Sciatic nerve (tissue), 2 donors: ENCODE measurements at places on chromosomes 16 and 17.

DNA sequence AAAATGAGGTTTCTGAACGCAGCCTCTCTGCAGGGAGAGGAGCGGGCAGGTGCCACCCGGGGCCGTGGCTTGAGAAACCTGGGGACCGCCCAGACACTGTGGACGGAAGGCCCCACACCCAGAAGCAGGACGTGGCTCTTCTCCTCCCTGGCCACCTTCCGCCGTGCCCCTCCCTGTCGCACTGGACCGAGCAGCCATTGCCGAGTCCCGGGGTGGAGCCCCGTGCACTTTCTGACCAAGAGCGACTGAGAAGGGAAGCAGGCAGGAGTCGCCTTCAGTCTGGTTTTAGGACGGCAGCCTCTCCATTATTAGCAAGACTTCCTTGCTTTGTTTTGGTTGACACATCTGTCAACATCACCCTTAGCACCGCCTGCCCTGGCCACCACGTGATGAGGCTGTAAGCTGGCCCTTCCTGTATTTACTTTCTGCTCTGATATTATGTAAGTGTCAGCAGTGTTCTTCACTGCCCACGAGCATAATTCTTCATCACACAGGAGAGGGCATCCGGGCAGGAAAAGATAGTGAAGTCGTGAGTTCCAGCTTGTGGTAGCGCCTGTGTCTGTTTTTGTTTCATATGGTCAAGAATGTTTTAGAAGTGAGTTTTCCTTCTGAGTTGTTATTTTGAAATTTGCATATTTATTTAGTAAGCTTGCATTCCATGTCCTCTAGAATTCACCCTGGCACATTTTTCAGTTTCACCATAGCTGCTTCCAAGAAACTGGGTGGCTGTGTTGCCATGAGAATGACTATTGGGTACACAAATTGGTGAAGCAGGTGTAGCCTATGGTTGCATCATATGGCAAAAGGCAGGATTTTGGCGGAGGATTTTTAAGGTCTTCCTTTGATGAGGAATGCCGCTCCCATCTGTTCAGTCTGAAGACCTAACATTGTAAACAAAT lies 1.0 kb downstream of the HERPUD1 start:
- peak; percentile 83 for DNase-seq

DNA sequence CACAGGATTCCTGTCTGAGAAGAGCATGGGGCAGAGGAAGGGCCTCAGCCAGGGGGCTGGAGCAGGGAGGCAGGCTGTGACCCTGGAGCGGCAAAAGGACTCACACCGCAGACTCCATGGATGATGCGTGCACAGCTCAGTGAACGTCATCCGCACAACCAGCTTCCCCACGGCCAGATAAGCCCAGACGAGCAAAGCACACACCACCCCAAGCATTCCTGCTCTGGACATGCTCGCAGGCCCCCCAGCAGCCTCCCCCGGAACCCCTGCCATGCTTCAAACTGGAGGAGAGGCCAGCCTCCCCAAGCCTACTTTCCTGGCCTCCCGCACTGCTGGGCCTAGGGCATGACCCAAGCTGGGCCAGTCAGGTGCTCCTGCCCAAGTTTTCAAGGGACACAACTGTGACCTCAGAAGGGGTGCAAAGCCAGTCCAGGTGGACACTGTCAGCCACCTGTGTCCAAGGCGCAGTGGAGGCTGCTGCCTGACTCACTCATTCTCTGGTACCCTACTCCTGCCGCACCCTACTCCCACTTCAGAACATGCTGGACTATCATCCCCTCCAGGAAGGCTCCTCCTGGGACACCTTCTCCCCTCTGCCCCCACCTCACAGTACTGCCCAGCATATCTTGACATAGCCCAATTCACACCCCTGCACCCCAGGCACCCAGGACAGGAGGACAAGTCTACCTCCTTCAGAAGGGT lies 4.8 kb downstream of the BCAR1 start:
- DNase-seq = no peak

DNA sequence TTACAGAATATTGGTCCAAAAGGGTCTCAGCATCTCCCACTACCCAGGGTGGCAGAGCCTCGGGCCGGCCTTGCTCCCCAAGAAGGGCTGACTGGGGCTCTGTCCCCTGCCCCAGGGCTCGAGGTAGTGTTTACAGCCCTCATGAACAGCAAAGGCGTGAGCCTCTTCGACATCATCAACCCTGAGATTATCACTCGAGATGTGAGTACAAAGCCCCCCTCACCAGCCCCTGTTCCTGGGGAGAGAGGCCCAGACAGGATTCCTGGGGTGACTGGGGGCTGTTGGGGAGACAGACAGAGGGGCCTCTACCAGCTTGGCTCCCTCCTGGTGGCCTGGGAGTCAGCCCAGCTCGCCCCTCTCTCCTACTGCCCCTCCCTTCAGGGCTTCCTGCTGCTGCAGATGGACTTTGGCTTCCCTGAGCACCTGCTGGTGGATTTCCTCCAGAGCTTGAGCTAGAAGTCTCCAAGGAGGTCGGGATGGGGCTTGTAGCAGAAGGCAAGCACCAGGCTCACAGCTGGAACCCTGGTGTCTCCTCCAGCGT lies 6.1 kb upstream of the NLRC5 start:
- DNase-seq = no peak

DNA sequence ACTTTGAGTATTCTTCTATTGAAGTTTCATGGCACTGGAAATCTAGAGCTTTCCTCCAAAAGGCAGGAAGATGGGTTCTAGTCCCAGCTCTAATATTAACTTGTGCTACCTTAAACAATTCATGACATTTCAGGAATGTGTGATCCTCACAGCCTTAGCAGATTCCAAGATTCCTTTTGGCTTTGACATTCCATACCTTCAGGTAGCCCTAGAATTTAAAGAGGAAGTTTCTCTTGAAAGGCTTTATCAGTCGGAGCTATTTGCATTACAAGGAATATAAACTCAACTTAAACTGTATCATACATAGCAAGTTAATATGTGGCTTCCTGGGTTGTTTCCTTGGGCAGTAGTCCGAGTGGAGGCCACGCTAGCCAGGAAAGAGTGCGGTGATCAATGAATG lies 330.0 kb downstream of the SHISA9 start:
- DNase-seq = no peak

GRCh38 chr17:74977802-74978201 lies 5.2 kb upstream of the HID1 start:
- DNase-seq = no peak

- no peak for DNase-seq
Observed at GRCh38 chr17:58324056-58324408, 4.6 kb downstream of the TSPOAP1 start.

GRCh38 chr16:12557786-12558185 lies 245.9 kb downstream of the CPPED1 start:
- no peak for DNase-seq

- DNase-seq = no peak
Observed at GRCh38 chr17:67362173-67362572, 4.2 kb downstream of the PSMD12 start.

- no peak for DNase-seq
Observed at GRCh38 chr16:62041401-62041800, 5.2 kb upstream of the CDH8 start.

GRCh38 chr16:69463876-69464275 lies 39.5 kb downstream of the CYB5B start:
- no peak for DNase-seq

GRCh38 chr16:27452569-27453493 lies 50.9 kb downstream of the IL21R start:
- no peak for DNase-seq

DNA sequence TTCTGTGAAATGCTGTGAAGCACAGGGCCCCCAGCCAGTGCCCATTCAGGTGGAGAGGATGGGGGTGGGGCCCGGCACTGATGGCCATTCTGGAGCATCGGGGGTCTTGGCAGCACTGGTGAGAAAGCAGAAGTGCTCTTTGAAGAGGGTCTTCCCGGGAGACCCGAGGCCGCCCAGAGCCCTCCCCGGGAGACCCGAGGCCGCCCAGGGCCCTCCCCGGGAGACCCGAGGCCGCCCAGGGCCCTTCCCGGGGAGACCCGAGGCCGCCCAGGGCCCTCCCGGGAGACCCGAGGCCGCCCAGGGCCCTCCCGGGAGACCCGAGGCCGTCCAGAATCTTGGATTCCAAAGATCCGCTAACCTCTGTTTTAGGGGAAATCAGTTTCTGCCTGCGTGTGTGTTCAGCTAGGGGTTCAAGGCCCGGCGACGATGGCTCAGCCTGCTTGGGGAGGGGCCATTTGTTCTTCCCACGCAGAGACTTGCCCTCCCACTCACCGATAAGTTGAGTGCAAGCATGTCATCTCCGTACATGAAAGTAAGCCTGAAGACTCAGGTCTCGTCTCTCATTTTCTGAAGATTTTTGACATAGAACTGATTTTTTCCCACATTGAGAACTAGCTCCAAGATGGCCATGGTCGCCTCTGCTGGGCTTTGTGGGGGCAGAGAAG lies 35.2 kb upstream of the CAPN15 start:
- DNase-seq = no peak

DNA sequence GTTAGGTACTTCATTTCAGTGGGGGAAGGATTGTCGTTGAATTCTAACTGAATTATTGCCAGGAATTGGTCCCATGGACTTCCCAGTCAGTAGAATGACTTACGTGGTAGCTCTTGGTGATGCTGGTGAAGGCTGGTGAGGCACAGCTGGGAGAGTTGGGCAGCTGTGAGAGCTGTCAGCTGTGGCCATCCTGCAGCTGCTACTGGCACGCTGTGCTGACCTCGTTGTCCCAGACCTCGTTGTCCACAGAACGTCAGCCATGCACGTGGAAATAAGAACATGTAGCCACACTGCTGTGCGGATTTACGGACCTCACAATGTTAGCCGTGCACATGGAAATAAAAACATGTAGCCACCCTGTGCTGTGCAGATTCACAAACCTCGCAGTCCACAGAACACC lies 102.3 kb downstream of the NPIPB11 start:
- no peak for DNase-seq
